CD4-positive, alpha-beta memory T cell (primary cell): ENCODE measurements at places on chromosomes 3 and 15. TPM values are rescaled to one million over a fixed set of nuclear protein-coding genes. Genes with fewer than 3 reads are reported as not detected.

GRCh38 chr3:171231361-171231760 is 204.8 kb upstream of the SLC2A2 start:
- no peak overlapping the region for H3K27ac ChIP-seq
- no peaks in the 10 kb centered on the region for H3K27me3 ChIP-seq
- DNase-seq: no peak
- no peak overlapping the region for H3K4me3 ChIP-seq

GRCh38 chr3:61686228-61686648 is 124.9 kb downstream of the PTPRG start:
- no peak overlapping the region for H3K4me3 ChIP-seq
- DNase-seq: no peak
- no peaks in the 10 kb centered on the region for H3K36me3 ChIP-seq
- no peaks in the 10 kb centered on the region for H3K4me1 ChIP-seq

GRCh38 chr3:190008432-190008831 is 112.3 kb downstream of the P3H2 start:
- no peak overlapping the region for H3K27ac ChIP-seq
- no peaks in the 10 kb centered on the region for H3K4me1 ChIP-seq
- H3K27me3 ChIP-seq: no peaks in the 10 kb centered on the region
- H3K4me3 ChIP-seq: no peak overlapping the region

GRCh38 chr3:130755666-130756065 is 9.0 kb upstream of the PIK3R4 start:
- no peak overlapping the region for H3K27ac ChIP-seq
- no peaks in the 10 kb centered on the region for H3K4me1 ChIP-seq
- no peaks in the 10 kb centered on the region for H3K27me3 ChIP-seq

The MUC20 gene
- total RNA-seq: 12.5 TPM

The TRH gene
- total RNA-seq: not detected

The ROBO2 gene
- not detected for total RNA-seq

DNA sequence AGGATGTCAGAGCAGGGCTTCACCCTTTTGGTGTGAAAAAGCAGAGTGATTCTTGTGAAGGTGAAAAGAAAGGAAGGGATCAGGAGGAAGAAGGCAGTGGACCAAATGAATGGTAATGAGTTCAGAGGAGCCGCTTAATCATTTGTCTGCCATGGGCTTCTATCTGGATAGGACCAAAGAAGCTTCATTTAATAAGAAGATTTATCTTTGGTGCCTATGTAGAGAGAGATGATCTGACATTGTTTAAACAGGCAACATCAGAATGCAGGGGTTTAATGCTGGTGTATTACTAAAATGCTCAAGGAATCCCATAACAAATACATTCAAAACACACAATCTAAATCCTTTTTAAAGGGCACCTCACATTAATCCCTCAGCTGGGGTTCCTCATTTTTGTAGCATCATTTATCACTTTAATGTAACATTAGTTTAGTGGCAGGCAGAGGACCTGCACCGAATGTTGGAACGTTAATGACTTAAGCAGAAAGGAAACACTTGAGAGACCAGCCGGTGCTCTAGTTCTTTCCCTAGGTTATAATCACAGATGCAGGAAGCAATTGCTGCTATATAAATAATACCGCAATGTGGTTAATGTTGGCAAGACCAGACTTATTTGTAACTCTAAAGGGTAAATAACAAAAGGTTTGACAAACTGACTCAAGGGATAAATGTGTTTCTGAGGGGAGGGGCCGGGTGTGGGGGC is 27.9 kb upstream of the IL1RAP start:
- H3K27ac ChIP-seq: no peak overlapping the region
- no peaks in the 10 kb centered on the region for H3K36me3 ChIP-seq
- H3K4me3 ChIP-seq: no peak overlapping the region
- DNase-seq: no peak
- H3K4me1 ChIP-seq: no peaks in the 10 kb centered on the region

The ANAPC13 gene
- 40.9 TPM for total RNA-seq

GRCh38 chr15:70509731-70510143 is 253.6 kb downstream of the UACA start:
- no peak overlapping the region for H3K4me3 ChIP-seq
- H3K36me3 ChIP-seq: no peaks in the 10 kb centered on the region
- H3K27me3 ChIP-seq: no peaks in the 10 kb centered on the region
- DNase-seq: no peak
- H3K4me1 ChIP-seq: peaks cover 32% of the 10 kb centered on the region
- H3K27ac ChIP-seq: no peak overlapping the region

DNA sequence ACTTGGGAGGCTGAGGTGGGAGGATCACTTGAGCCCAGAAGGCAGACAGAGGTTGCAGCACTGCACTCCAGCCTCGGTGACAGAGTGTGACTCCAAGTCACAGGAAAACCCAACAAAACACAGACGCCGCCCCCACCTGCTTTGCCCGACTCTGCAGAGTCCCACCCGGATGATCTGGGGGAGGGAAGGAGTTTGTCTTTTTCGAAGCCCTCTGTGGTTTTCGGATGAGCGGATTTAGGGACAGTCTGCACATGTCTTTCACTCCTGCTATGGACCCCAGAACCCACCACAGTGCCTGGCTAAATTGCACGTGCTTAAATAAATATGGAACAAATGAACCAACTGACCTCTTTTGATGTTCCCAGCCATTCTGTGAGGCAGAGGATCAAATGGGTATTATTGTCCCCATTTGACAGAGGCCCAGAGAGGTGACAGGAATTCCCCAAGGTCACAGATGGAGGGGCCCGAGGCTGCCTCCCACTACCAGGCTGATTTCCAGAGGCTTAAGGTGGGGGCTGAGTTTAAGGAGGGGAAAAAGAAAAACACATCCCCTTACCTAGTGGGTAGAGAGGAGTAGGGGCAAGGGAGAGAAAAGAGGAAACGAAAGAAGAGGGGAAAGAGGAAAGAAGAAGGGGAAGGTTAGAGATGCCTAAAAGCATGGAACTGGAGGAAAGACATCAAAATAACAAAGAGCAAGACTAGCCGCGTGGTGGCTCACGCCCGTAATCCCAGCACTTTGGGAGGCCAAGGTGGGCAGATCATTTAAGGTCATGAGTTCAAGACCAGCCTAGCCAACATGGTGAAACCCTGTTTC is 59.4 kb upstream of the TFRC start:
- H3K4me3 ChIP-seq: no peak overlapping the region
- no peaks in the 10 kb centered on the region for H3K27me3 ChIP-seq
- H3K27ac ChIP-seq: no peak overlapping the region

GRCh38 chr3:155958676-155959075 is 88.2 kb downstream of the GMPS start:
- no peak overlapping the region for H3K4me3 ChIP-seq
- no peaks in the 10 kb centered on the region for H3K4me1 ChIP-seq
- no peak for DNase-seq
- H3K36me3 ChIP-seq: no peaks in the 10 kb centered on the region

The LYZL4 gene
- total RNA-seq: not detected

The ACTC1 gene
- total RNA-seq: not detected
